GM10248 (cell line): ENCODE measurements at places on chromosomes 1 and 21.

DNA sequence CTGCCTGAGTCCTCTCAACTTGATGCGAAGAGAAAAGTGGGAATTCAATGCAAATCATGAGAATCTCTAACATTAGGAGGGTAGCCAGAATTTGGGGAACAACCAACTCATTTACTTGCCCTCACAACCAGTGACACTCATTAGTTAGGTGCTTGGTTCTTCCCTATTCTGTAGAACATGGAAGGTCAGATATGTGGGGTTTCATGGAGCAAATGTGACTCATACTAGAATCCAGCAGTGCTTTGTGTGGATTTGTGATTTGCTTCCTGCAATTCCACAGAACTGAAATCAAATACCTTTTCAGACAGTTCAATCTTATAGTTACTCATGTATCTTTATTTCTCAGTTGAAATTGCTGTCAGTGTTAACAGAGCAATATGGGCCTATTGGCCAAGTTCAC is 6.9 kb upstream of the ETV3 start:
- DNase-seq = no peak

DNA sequence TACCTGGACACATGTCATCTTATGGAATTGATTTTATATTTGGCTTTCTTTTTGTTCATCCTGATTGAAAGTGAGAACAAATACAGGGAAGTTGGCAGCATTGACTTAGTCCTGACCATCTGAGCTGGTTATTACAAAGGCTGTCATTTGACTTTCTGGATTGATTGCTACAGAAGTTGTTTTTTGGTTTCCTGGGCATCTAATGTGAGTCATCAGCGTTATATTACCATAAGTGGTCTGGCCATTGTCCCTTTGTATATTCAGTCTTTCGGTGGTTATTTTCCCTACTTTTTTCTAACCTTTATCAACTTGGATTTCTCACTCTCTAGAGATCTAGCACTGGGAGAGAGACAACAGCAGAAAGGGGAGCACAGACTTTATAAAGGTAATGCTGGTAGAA is 1646.5 kb downstream of the MRPL39 start:
- no peak for DNase-seq

- DNase-seq = no peak
Measured at GRCh38 chr1:106366627-106367319, 689.7 kb upstream of the PRMT6 start.

GRCh38 chr1:163227126-163227525 is 24.4 kb upstream of the RGS5 start:
- DNase-seq = no peak

DNA sequence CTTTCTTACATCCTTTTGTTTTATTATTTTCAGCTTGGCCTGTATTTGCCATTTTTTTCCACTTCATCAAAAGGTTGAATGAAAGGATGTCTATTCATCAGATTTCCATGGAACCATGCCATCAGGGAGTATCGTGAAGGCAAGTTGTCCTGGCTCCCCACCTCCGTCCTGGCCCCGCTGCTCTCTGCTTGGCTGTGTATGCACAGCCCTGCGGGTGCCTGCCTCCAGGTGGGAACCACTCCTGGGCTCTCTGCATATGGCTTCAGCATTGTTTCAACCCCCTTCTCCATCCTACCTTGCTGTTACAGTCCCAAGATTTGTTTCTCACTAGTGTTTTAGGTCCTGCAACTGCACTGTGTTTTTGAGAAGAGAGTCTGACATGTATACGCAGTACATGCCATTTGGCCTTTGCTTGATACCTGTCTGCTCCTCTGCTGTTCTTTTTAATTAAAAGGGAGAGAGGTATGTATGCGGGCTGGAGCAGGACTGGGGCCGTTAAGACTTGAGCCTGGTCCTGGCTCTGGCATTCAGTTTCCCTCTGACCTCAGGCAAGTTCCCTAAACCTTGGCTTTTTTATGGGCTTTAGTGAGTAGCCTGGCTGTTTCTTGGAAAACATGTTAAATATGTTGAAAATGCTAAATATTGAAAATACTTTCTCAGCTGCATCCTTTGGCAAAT is 69.9 kb upstream of the GCLM start:
- no peak for DNase-seq

- DNase-seq = no peak
Measured at GRCh38 chr1:44059664-44060355, 28.5 kb upstream of the SLC6A9 start.

GRCh38 chr1:1069056-1069710 is 4.9 kb downstream of the RNF223 start:
- DNase-seq = peak; percentile 94

DNA sequence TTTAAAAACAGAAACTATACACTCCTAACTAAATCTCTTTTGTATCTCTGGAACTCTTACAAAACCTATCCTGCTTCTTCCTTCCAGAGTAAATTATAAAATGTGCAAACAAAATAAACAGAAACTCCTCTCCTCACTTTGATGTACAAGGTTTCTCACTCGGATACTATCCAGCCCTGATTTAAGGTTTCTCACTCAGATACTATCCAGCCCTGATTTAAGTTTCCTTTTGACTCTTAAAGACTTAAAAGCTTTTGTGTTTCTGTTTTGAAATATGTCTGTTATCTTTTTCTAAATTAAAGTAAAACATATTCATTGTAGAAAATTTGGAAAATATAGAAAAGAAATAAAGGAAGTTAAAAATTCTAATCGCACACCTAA is 132.5 kb downstream of the CRB1 start:
- DNase-seq = no peak

- DNase-seq = no peak
Measured at GRCh38 chr21:45575993-45576837, 34.0 kb upstream of the SLC19A1 start.

- DNase-seq = no peak
Measured at GRCh38 chr1:161106431-161106830, 8.3 kb downstream of the KLHDC9 start.

GRCh38 chr1:159011751-159012150 is 2.0 kb downstream of the IFI16 start:
- DNase-seq = no peak

- no peak for DNase-seq
Measured at GRCh38 chr1:109258481-109259466, 9.4 kb downstream of the CELSR2 start.
